ENCODE measurements at places on chromosomes 3 and 15.

DNA sequence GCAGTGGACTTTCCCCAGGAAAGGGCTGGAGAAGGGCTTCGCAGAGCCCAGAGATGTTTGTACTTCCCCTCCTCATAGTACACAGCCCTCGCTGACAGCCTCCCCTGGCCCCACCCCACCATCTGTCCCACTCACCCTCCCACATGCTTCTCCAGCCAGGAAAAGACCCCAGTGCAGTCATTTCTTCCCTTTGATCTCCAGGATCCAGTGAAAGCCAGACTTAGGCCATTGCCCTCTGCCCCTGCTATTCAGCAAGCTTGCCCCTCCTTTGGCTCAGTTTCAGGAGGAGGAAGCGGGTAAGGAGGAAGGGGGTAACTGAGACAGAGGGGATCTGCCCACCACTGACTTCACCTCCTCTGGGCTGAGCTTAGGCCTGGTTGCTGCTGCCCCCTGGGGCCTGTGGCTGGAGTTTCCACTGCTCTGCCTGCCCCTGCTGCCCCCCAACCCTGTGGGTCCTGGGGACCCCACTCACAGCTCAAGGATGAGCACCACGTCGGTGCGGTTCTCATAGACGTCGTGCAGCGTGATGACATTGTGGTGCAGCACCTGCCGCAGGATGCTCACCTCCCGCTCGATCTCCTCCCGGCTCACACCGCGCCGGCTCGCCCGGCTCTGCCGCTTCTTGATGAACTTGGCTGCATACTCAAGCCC, 63.1 kb downstream of the DAPK2 start:
- DNase-seq, result no peak

DNA sequence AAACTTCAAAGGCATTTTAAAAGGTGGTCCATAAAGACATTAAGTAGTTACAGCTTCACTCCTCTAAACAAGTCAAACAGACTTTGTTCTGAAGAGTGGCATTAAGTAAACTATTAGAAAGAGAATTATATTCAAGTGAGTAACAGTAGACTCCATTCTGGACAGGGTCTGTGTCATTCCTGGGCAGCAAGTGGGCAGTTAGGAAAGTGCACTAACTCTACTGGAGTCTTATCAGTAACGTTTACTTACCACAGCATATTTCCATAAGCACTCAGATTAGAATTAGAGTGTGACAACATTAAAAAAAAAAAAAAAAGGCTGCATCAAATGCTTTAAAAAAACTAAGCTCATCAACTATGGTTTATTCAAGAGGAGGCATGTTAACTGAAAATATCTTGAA, 10.6 kb downstream of the UBR1 start:
- DNase-seq, result no peak

DNA sequence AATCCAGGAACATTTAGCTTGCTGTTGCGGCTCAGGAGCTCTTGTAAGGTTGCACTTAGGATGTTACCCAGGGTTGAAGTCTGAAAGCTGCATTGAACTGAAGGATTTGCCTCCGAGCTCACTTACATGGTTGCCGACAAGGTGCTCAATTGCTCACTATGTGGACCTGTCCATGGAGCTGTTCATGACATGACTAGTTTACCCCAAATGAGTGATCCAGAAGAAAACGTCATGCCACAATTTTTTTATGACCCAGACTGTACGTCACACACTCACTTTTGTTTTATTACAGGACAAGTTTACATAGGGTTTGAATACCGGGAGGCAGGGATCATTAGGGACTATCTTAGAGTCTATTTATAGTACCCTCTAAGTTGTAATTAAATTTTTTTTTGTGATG, 21.0 kb upstream of the CLDN11 start:
- no peak for DNase-seq

GRCh38 chr3:185145511-185145910, 7.3 kb downstream of the C3orf70 start:
- DNase-seq, result no peak

DNA sequence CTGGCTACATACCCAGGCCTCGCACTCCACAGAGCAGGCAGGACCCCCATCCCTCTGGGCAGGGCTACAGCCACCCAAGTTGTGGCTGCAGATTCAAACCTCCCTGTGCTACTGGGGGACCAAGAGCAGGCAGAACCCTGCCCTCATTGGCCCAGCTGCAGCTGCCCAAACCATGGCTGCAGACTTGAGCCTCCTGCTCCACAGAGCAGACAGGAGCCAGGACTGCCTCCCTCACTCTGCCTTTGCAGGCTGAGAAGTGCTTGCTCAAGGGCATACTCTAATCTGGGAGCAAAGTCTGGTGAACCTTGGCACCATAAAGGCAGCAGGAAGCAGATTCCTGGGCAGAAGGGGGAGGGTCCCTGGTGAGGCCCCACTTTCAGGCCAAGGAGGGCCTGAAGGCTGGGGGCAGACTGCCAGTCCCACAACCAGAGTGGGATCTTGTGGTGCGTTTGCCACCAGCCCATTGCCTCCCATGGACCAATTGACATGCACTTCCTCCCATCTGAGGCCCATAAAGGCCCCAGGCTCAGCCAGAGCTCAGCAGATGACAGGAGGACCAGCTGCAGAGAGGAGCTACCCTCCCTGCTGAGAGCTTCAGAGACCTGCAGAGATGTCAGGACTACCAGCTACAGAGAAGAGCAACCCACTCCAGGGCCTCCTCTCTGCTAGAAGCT, 64.2 kb upstream of the EPHA6 start:
- no peak for DNase-seq

Data from NCI-H2029 treated with DMSO at 0.1 percent for 48 hours (cell line).